ENCODE measurements at places on chromosomes 5 and 9.

- no peak for DNase-seq
Measured at GRCh38 chr9:88018101-88018500, 43.8 kb upstream of the CDK20 start.

DNA sequence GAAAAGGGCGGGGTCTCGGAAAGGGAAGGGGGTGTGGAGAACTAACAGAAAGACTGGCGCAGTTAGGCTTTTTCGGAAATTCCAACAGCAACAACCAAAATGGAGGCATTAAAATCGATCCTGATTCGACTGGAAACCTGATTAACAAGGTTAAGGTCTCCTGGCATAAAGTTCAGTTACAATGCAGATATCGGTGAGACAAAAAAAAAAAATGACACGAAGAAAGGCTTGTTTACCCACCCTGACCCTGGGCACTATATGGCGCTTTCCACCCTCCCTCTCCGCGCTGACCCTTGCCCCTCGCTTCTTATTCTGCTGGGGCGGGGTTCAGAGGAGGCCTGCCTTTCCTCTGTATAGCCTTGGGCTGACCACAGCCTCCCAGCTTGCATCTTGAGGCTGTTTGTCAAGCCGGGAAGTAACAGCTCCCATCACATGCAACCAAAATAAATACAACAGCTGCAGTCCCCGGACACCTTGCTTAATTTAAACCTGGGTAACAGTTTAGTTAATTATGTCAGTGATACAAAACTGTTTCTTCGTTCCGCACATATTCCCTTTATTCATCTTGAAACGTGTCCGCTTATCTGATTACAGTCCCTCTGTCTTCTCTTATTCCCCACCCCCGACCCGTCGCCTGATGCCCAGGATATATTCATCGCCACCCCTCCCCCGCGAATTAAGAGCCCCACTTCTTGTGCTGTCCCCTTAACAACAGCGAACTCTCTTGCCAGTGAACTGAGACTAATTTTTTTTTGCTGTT is 795 bp upstream of the PJA2 start:
- DNase-seq: peak; percentile 25

GRCh38 chr9:97307500-97308163 is at the start of gene CCDC180:
TSS of gene CCDC180 (plus strand) at chr9:97307659. CDS start at chr9:97308064, 405 bp downstream.
- no peak for DNase-seq

- DNase-seq: no peak
Measured at GRCh38 chr9:131361202-131361833, 32.6 kb upstream of the PRRC2B start.

- no peak for DNase-seq
Measured at GRCh38 chr5:120748474-120748873, 284.4 kb downstream of the PRR16 start.

- no peak for DNase-seq
Measured at GRCh38 chr5:59760785-59761348, 132.7 kb downstream of the PDE4D start.

DNA sequence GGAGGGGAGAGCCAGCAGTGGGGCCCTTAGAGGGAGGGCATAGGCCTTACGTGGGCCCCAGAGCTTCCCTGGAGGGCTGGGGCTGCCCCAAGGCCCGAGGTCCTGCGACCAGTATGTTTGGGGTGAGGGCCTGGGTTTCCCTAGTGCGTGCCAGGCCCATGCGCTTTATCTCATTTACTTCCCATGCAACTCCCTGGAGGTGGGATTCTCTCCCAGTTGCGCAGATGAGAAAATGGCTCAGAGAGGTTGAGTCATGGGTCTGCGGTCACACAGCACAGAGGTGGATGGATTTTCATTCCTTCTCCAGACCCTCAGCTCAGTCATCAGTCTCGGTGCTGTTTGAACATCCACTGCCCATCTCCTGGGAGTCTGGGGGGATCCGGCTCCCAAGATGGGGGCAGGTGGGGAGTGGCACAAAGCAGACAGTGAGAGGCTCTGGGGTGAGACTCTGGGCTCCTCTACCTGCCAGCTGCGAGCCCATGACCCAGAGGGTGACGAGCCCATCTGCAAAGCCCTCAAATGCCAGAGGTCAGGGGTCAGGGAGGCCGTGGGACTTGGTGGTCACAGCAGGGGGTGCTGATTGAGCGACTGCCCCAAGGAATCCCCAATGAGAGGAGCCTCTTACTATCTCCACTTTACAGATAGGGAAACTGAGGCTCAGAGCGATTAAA is 171.2 kb downstream of the GAPVD1 start:
- no peak for DNase-seq

- DNase-seq: no peak
Measured at GRCh38 chr9:34675869-34676268, 13.4 kb upstream of the CCL27 start.

- DNase-seq: no peak
Measured at GRCh38 chr9:114969269-114969668, 38.9 kb upstream of the TNFSF8 start.

- no peak for DNase-seq
Measured at GRCh38 chr5:168962306-168962705, 338.6 kb downstream of the SLIT3 start.

DNA sequence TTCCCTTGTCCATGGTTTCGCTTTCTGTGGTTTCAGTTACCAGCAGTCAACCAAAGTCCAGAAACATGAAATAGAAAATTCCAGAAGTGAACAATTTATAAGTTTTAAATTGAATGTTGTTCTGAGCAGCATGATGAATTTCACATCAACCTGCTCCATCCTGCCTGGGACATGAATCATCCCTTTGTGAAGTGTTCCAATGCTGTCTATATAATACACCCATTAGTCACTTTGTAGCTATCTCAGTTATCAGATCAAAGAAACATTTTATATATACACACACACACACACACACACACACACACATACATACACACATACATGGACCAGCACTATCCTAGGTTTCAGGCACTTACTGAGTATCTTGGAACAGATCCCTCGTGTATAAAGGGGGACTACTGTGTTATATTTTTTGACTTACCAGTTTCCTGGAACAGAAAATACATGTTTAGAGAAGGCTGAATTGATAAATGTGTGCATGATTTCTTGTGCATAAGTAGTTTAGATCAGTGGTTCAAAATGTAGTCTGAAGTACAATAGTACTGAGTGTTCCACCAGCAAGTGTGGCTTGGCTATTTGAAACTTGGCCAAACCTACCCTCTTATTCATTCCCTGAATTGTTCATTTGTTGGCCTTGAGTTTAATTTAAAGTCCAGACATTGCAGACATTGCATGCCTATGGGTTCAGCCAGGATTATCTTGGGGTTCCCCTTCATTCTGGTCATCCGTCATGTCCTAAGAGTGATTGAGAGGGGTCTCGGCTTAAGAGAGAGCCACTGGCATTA is 510.0 kb downstream of the GADD45G start:
- no peak for DNase-seq

- DNase-seq: no peak
Measured at GRCh38 chr5:147844846-147845245, 13.4 kb upstream of the SPINK1 start.

DNA sequence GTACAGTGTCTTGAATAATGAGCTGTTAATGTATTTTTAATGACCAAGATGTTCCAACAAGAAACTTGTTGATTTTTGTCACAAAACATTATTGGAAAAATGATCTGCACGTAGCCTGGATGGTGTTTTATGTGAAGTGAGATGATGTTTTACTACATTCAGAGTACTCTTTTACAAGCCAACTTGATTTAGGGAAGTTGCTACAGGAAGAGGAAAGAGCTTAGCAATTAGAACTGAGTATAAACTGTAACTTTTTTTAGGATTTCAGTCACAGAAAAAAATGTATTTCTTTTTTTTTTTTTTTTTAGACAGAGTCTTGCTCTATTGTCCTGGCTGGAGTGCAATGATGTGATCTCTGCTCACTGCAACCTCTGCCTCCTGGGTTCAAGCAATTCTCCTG is 113.6 kb upstream of the ADRA1B start:
- no peak for DNase-seq

- DNase-seq: no peak
Measured at GRCh38 chr9:110487196-110487595, 92.3 kb downstream of the SVEP1 start.

GRCh38 chr9:19754921-19755320 is 33.9 kb downstream of the SLC24A2 start:
- DNase-seq: no peak

- no peak for DNase-seq
Measured at GRCh38 chr9:121510766-121511550, 11.3 kb upstream of the GGTA1 start.

DNA sequence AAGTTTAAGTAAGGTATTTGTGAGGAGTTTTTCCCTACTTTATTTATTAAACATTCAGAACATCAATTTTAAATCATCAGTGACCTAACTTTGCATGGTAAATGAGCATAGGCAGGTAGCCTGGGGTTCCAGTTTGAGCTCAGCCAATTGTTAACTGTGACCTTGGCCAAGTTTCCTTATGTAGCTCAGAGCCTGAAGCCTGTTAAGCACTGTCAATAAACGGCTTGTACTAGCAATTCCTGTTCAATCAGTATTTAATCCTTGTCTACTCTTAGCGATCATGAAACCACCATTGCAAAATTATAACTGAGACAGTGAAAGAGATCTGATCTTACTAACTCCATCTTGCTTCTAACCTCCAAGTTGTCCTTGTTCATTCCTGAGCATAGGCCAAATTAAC is 4.7 kb upstream of the SOWAHA start:
- no peak for DNase-seq

DNA sequence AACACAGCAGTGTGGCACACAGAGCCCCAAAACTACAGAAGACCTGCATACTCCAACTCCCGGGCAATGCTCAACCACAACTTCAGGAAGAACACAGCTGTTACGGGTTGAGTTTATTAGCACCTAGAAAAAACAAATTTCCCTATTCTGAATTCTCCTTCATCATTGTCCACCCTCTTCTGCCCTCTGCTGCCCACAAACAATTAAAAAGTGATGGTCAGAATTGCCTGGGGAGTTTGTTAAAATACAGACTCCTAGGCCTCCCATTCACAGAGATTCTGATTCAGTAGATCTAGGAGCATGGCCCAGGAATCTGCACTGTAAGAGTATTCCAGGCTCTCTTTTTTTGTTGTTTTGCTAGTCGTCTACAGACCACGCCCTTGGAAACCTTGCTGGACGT is 310.6 kb downstream of the NDUFS4 start:
- DNase-seq: no peak

DNA sequence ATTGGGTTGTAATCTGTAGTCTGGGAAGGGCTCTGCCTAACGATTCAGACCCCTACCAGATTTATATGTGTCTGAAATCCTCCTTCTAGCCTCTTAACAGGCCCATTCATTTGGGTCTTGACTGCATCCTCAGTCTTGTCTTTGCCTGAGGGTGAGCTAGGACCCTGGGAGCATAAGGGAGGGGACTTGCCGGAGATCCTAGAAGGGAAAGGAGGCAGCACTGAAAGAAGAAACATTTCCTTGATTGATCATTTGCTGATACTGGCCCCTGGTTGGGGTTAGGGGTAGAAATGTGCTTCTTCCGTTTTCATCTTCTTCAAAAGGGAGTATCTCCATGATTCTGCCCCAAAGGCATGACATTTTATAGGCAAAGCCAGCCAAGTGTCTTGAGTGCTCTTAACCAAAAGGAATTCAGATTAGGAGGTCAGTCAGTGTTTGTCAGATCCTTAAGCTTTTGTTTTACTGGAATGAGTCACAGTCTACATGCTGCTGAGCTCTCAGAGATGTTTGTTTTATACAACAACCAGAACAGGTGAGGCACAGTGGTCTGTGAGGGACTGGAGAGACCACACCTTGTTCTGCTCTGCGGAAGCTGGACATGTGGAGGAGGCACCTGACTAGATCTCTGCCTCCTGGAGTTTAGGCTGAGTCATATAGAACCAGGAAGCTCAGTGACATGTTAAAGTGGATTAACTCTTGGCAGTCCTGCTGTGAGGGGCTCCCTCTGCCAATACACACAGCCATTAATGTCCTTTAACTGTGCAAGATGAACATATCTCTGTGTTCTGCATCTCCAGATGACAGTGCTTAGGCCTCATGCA is 37.7 kb downstream of the PCDHAC2 start:
- DNase-seq: no peak

- DNase-seq: peak; percentile 41
Measured at GRCh38 chr9:135480071-135480939, 723 bp downstream of the PPP1R26 start.

DNA sequence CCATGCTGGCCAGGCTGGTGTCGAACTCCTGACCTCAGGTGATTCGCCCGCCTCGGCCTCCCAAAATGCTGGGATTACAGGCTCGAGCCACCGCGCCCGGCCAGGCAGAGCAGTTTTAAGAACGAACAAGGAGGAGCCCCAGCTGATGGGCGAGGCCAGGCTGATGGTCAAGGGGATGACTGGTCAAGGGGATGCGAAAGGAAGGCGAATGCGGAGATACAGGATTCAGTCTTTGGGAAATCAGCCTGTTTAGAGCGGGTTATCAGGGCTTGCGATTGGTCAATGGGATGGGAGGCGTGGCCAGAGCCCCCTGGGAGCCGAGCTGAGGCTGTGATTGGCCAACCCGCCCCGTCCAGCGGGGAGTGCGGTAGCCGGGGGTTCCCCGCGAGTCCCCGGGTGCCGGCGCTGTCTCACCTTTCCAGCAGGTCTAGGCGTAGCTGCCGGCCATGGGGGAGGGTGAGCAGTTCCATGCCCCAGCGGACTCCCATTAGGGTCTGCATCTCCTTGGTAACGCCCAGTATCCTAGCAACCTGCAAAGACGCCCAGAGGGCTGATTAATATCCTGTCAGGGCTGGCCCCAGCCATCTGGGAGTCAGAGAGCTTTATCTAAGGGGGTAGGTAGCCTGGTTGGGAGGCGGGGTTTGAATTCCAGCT is 7.5 kb upstream of the TOR2A start:
- DNase-seq: no peak

GRCh38 chr5:135706474-135706873 is 127.7 kb upstream of the CXCL14 start:
- DNase-seq: no peak

DNA sequence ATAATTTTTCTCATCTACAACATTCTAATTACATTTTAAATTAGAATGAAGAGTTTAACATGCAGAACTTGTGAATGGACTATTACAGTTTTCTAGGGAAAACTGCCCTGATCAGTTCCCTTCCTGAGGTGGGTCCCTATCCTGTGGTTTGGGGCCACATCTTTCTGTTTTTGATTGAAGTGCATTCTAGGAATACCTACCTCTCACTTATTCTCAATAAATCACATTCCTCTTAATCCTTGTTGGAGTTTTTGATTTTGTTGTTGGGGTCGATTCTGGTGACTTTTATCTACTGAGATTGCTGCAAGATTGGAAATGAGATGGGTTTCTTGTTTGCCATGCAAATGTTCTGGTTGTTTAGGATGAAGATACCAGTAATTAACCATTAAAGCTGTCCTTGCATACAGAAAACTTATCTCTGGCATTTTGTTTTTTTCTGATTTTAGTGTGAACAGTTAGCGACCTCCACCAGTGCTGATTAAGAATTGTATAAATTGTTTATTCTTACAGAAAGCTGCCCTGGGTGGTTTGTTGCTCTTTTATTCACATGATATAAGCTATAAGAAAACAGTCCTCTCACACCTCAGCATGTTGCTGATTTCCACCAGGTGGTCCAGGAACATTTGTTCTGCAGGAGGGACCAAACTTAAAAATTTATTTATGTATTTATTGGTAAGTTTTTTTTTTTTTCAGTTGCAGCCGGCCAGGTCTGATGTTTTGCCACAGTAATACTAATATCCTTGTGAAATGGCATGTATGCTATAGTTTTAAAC is 269.9 kb downstream of the FANCC start:
- DNase-seq: no peak

Measured in memory B cell (primary cell).